ENCODE measurements at places on chromosomes 7 and 10. TPM values are rescaled to one million over a fixed set of nuclear protein-coding genes. Genes with fewer than 3 reads are reported as not detected.

CDC14C gene
- polyA plus RNA-seq: not detected

NKX2-3 gene
- polyA plus RNA-seq: not detected

- DNase-seq: no peak
Observed at GRCh38 chr7:131057794-131058070, 269.9 kb upstream of the MKLN1 start.

- DNase-seq: no peak
Observed at GRCh38 chr10:43076311-43076875, 476 bp upstream of the RET start.

GRCh38 chr7:8284606-8285005, 22.6 kb upstream of the ICA1 start:
- no peak for DNase-seq

GRCh38 chr7:26639695-26640094, 224.7 kb downstream of the SKAP2 start:
- DNase-seq: no peak

- DNase-seq: no peak
Observed at GRCh38 chr7:116162992-116163391, 47.3 kb upstream of the TES start.

- DNase-seq: no peak
Observed at GRCh38 chr10:8435186-8436055, 380.9 kb downstream of the GATA3 start.

GRCh38 chr7:46191776-46192175, 270.7 kb upstream of the IGFBP3 start:
- DNase-seq: no peak

DNA sequence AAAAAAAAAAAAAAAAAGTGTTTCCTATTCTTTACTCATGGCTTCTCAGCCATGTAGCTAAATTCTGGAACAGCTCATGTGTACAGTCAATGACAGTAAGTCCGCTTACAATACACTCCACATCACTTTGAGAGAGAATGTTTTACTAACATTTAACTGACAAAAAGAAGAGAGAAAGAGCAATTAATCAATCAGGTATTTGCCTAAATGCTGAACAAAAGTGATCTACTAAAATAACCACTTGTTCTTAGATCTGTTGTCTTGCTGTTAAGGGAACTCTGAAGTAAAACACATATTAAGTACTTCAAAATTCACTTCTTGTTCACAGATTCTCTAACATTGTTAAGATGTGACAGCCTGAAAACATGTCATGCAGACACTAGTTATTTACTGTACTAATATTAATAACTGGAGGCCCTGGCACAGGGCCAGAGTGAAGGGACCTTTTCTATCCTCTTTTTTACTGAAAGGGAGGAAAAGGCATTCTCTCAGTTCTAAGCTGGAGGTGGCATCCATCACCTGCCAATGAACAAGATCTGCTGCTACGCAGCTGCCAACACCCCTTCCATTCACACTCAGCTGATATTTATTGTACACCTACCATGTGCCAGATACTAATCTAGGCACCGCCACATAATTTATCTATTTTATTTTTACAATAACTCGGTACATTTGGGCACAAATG, 72.6 kb downstream of the AHR start:
- DNase-seq: peak; percentile 26
